ENCODE measurements at places on chromosomes 12 and 14.

DNA sequence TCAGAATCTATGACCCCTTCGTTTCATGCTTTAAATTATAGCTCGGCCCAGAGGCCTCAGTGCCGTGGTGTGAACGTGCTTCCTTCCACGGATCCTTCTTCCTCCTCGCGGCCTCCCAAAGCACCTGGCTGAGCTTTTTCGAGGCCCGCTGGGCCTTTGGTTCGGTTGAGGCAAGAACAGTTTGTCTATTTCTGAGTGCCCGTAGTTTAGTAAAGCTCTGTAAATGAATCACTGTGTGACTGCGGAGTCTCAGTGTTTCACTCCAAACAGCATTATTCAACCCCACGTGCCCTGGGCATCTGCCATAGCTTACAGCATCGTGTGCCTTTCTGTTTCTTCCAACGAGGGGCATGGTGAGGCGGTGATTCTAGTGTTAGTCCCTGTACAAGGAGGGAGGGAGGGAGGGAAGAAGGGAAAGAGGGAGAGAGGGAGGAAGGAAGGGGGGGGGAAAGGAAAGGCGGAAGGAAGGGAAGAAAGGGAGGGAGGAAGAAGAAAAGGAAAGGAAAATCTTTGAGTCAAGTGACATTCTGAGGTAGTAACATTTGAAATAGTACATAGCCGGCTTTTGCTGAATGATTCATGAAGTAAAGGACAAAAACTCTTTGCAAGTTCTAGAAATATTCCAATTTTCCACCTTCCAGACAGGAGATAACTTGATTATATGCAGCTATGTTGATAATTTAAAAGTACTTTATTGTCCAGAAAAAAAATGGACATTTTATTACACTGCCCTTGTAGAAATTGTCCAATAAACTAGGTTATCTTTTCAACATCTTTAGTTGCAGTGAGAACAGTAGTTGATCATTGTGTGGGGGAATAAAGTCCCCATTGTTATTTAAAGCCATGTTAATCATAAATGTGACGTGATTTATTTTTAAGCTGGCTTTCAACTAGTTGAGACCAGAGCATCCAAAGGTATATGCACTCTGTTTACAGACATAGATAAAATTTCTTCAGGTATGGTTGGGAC lies 1.2 kb upstream of the TRIM9 start:
- peak; percentile 27 for DNase-seq

GRCh38 chr12:19945559-19946435 lies 422.5 kb upstream of the PDE3A start:
- no peak for DNase-seq

DNA sequence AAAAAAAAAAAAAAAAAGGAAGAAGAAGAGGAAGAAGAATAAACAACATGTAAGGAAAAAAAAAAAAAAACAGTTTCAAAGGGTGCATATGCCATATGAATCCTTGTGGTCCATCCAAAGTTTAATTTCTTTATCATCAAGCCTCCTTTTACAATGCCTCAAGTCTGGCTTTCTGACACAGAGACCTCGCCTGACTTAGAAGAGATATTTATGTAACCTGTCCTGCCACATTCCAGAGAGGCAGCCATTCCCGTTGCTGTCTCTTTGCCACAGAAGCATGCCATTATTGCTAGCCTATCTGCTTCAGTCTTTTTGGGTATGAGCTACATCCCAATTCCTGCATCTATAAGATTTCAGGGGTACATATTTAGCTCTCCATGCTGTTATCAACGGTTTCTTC lies 596.7 kb upstream of the ATP2B1 start:
- no peak for DNase-seq

GRCh38 chr12:58346032-58346632 lies 404.8 kb downstream of the ATP23 start:
- no peak for DNase-seq

DNA sequence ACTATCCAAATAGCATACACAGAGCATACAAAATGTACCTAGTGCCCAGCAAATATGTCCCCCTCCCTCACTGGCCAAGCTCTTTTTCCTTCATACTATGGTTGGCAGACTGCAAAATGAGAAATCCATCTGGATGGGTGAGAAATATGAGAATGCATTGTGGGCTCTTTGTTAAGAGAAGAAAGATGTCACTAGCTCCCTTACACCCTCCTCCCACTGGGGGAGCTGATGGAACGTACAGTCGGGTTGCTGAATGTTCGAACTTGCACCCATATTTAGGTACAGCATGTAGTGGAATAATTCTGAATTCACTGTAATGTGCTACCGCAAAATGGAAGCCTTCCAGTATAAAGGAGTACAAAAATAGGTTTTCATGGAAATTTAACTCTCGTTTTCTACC lies 377.4 kb downstream of the GRIN2B start:
- DNase-seq = no peak

DNA sequence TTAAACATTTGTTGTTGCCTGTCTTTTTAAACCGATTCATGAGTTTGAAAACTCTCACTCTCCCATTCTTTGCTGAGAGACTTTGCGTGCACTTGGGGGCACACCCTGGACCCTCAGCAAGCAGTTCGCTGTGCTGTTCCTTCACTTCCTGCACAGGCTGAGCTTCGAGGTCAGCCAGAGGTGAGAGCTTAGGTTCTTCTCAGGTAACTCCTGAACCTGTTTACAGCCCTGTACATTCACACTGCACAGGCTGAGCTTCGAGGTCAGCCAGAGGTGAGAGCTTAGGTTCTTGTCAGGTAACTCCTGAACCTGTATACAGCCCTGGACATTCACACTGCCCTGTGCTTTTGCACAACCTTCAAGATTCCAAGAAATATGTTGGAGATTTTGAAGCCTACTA lies 9.8 kb upstream of the CLECL1 start:
- DNase-seq = peak; percentile 54

DNA sequence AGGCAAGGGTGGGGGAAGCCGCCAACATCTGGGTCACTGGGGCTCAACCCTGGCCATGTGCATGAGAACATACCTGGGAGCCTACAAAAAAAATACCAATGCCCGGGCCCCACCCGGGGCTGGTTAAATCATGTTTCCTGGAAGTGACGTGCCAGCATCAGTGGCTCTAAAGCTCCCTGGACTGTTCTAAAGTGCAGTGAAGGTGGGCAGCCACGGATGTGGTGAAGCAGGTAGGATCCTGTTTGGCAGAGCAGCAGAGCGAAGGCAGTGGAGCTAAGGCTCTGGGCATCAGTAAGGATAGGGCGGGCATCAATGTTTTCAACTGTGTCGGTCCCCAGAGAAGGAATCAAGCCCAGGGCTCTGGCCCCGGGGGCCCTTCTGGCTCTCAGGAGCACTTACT lies 525 bp upstream of the GPR68 start:
- DNase-seq = peak; percentile 87

GRCh38 chr12:116812238-116812637 lies 69.0 kb downstream of the HRK start:
- DNase-seq = no peak

DNA sequence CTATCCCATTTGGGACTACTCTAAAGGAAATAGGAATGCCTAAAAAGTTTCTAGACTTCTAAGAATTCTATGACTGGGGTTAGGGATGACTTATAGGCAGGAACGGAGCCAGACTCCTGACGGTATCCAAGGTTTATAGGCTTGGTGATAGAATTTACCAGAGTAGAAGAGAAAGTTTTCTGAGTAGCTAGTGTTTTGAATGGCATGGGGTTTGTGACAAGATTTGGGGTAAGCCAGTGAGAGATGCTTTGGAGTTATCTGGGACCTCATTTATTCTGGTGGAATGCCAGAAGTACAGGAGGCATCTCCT lies 444.6 kb downstream of the RAD51B start:
- DNase-seq = no peak

GRCh38 chr14:54981698-54982097 lies 45.2 kb downstream of the WDHD1 start:
- no peak for DNase-seq

GRCh38 chr14:84482256-84483071 lies 1047.5 kb upstream of the FLRT2 start:
- no peak for DNase-seq

GRCh38 chr12:21849878-21850277 lies 75.4 kb upstream of the KCNJ8 start:
- DNase-seq = no peak

GRCh38 chr12:123264642-123265041 lies 7.0 kb downstream of the CDK2AP1 start:
- peak; percentile 17 for DNase-seq

- peak; percentile 77 for DNase-seq
Measured at GRCh38 chr12:13211859-13212664, 15.5 kb downstream of the EMP1 start.

DNA sequence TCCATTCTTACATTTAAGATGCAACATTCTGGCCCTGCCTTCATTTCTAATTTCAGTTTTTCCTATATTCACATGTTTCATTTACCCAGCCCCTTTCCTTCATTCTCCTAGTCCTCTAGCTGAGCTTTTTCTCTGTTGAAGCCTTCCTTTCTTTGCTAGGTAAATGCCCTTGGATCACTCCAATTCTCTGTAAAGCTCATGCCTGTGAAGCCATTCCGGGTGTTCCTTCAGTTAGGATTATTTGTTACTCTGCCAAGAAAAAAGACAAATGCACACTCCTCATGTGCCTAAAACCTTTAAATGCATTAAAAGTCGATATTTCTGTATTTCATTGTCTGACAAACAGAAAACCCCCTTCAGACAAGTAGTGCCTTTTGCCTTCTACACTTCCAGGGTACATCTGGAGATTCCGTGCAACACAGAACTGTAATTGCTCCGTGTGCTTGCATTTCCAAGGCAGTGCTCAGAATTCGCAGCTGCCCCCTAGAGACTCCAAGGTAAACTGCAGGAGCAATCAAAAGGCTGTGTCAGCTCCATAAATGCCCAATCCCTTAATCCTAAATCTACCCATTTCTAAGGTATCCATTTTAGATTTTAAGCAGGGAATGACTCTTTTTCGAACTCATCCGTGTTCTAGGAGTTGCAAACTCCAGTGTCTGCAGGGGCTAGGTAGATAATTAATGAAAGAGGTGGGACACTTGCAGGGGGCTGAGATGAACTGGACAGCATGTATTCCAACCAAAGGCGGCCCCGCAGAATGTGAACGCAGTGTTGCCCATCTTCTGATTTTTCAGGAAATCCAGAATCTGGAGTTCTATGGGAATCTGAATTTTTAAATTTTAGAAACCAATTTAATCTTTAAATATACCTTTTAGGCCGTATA lies 320.2 kb downstream of the GRIN2B start:
- peak; percentile 13 for DNase-seq

Data from CD4-positive, alpha-beta T cell treated with Interleukin-6 for 4 hours (primary cell).